ENCODE measurements at places on chromosomes 4 and X.

DNA sequence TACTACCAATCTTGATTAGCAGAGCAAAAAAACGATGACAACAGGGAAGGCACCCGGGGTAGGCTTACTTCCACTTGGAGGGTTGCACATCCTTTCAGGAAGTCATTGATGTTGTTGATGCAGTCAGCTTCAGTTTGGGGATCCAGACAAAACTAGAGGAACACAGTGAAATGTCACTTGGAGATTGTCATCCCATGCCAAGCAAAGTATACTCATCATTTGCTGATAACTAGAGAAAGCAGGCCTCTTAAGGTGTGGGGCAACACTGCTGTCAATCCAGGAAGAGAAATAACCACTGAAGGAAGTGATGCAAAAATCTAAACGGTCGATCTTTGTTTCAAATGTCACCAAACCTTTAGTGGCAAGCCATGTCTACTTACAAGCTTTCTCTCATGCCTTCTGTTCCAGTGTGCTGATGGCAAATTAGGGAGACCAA, 1.4 kb downstream of the ARHGEF6 start:
- DNase-seq = no peak

- peak; percentile 70 for DNase-seq
Observed at GRCh38 chr4:119041951-119042560, 93.6 kb upstream of the MYOZ2 start.

GRCh38 chr4:151865744-151866591, 105.2 kb upstream of the GATB start:
- DNase-seq = no peak

DNA sequence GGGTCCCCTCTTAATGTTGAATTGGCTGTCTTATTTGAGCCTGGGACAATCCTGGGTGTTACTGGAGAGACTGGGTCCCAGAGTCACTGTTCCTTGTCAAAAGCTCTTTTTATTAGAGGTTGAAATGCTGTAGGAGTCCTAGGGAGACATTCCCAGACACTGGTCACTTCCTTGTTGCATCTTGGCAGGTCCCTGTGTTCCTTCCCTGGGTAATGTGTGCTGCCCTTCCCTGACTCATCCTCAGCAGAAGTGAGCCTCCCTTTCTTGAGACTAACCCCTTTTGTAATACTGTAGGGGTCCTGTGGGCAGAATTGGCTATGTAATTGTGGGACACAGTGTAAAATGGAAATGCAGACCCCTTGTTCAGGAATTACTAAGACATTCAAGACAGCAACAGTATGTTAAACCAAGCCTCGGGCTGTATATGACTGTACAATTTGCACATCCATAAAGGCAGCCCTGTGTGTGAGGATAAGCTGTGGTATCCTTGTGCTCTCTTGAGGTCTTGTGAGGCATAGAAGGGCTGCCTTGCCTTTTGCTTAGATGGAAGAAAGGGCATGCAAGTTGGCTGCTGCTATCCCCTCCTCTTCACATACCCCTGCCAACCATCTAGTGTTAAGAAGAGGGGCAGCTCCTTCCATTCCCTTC, 53.5 kb downstream of the DCLK2 start:
- DNase-seq = no peak

DNA sequence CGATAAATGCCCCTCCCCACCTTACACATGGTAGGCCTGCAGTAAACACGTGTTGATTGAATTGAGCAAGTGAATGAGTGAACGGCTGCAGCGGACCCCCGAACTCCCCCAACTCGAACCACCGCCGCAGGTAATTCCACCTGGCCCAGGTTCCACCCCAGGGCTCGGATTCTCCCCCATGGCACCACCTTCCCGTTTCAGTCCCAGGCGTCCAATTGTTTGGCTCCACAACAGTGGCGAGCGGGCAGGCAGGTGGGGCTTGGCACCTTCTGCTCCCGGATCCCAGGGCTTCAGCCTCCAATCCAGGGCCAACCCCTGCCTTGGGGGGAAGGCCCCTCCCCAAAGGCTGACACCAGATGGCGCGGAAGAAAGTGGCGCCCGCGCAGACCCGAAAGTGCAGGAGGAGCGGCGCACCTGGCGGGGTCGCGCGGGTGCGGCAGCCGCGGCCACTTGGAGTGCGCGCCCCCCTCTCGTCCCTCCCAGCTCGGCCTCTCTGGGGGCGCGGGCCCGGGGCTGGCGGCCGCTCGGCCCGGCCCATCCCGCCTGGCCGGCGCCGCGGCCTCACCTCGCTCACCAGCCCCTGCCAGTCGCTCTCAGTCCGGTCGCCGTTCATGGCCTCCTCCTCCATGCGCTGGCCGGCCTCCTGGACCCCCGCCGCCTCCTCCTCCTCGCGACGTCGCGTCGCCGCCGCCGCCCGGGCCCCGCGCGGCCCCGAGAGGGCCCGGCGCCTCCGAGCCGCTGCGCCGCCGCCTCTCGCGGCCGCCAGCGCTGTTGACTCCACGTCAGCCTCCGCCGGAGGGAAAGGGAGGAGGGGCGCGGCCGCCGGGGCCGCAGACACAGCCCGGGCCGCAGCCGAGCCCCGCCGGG, at the start of gene CCDC149:
TSS of gene CCDC149 (minus strand) at position 791 of the 867 bp plus-strand sequence. CDS start at position 613, 178 bp downstream.
- DNase-seq = peak; percentile 89

DNA sequence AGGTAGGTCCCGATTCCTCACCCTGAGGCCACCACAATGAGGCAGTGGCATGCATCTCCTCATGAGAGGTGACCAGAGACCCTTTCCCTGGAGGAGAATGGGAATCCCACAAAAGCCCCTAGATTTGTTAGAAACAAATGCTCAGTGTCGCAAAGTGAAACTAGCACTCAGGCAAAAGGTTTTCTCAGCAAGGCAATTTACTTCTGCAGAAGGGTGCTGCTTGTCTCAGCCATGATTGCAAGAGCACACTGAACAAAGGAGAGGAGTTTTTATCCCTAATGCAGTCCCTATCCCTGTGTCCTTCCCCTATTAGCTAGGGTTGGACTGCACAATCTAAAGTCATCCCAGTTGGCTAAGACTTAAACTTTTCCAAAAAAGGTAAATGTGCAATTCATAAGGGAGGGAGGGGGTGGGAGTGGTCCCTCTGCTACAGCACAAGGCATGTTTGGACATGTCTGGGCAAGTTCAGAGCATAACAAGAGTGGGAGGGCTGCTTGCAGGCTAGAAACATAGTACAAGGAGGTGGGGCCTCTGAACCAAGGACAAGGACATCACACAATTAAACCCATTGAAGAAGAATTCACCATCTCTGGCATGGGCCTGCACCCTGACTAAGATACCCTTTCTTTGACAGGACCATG, 185.3 kb downstream of the CCNG2 start:
- no peak for DNase-seq

- no peak for DNase-seq
Observed at GRCh38 chr4:37095925-37096324, 148.6 kb upstream of the NWD2 start.

DNA sequence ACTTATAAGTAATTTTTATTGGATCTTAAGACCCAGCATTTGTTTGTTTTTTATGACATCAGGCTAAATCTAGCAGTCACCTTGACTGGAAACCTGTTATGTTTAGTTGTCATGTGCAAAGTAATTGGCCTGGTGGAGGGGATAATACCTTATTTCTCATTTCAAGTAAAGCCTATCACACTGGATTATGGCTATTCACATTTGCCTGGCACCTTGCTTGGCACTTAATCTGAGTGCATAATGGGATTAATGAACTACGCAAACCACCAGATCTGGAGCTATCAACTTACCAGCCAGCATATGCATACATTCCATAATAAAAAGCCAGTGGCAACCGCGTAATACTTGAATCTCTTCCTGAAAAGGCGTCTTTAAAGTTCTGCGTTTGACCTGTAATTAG, 23.2 kb downstream of the SLC7A11 start:
- DNase-seq = no peak

DNA sequence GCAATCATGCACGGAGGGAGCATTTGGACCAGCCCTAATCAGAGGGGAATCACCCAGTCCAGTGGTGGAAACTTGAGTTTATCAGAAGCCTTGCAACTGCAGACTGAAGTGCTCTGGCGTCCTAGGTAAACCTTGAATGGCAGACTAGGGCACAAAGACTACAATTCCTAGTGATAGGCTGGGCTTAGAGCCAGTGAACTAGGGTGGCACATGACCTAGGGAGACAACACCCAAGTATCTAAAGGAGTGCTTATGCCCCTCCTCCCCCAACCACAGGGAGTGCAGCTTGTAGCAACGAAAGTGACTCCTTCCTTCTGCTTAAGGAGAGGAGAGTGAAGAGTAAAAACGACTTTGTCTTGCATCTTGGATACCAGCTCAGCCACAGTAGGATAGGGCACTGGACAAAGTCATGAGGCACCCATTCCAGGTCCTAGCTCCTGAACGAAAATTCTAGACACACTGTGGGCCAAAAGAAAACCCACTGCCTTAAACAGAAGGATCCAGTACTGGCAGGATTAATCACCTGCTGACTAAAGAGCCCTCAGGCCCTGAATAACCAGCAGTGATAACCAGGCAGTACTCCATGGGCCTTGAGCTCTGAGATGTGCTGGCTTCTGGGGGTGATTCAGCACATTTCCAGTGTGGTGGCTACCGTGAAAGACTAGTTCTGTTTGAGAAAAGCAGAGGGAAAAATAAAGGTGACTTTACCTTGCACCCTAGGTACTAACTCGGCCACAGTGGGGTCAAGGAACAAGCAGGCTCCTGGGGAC, 58.7 kb upstream of the STARD8 start:
- DNase-seq = no peak

DNA sequence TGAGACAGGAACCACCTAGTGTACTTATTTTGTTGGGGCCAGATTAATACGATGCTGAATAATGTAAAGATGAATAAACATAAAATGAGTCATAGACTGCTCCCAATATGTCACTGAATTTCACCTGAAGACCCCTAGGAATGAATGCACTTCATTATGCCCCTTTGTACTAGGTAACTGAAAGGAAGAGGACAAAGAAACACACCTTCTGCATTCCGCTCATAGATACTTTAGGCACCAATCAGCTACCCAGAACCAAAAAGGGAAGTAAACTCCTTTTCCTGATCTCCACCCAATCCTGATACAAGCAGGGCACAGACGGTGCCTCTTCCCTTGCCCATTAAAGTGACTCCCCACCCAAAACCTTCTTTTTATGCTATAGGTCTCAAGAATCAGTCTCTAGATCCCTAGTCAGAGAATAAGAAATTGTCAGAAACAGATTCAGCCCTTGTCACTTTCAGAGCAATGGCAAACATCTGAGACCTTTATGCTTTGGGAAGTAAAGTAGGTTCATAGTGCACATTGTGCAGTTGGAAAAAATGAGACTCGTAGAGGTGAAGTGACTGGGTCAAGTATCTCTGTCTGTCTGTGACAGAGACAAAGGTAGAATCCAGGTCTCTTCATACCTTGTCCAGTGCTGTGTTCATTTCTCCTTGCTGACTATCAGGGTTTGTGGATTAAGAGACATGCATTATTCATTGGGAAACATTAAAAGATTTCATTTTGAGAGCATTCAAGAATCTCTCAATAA, 2.3 kb downstream of the GPR174 start:
- DNase-seq = no peak

DNA sequence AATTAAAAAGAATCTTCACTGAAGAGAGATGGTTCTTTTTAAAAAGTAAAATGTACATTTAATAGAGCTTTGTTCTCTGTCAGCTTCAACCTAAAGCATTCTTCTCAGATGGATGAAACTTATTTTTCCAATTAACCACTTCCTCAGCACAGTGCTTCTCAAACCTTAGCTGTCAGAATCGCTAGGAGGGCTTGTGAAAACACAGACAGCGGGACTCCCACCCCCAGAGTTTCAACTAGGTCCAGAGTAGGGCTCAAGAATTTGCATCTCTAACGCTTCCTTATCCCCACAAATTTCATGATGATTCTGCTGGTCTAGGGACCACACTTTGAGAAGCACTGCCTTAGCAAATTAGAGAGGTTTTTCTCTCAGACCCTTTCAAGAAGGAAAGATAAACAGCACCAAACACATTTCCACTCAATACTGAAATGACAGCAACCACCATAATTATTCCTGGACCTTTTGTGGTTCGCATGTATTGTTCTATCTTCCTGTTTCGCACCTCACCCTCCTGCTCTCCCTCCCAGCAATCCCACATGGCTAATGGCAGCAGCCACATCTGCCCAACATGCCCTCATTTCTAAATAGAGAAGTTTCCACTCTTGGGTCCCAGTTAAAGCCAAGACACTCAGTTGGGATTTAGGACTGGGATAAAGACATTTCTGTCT, 73.2 kb downstream of the ZNF827 start:
- no peak for DNase-seq

DNA sequence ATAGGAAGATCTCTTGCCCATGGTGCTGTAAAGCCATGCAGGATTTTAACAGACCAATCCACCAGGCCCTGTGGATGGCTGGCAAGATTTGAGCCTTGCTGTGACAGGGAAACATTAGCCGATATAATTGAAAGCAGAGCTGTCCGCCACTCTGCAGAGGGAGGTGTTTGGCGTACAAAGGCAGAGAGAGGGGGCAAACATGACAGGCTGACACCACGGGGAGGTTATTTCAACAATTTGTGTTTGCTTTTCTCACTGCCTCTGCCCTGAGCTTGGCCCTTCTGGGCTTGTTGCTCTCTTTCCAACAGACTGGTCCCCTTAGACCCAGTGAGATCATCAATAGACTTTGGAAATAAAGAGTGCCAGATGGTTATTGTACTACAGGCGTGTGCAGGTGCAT, 59.4 kb downstream of the CLNK start:
- no peak for DNase-seq

DNA sequence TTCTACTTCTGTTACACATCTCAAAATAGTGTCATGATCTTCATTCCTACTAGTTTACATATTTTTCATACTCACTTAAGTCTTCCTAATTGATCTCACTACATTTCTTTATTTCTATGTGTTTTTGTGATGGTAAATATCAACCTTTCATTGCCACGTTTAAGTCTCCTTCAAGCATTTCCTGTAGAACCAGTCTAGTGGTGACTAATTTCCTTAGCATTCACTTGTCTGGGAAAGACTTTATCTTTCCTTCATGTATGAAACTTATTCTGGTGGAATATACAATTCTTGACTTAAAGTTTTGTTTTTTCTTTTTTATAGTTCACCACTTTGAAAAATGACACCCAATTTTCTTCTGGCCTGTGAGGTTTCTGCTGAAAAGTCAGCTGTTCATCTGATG, 181.4 kb upstream of the NEIL3 start:
- no peak for DNase-seq

GRCh38 chr4:122163301-122163700, 11.2 kb downstream of the BLTP1 start:
- DNase-seq = no peak

- no peak for DNase-seq
Observed at GRCh38 chrX:45001048-45001447, 128.1 kb downstream of the KDM6A start.

- no peak for DNase-seq
Observed at GRCh38 chr4:38567457-38567856, 96.5 kb upstream of the KLF3 start.

DNA sequence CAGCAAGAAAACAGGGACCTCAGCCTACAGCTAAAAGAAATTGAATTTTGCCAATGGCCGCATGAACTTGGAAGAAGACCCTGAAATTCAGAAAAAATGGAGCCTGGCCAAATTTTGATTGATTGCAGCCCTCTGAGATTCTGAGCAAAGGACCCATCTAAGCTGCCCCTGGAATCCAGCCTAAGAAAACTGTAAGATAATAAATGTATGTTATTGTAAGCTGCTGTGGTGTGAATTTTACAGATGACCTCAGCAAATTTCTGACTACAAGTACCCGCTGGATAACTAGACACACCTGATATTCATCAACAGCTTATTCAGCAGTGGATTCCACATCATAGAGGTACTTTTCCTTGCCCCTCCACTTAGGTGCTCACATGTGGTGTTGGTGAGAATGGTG, 119.5 kb upstream of the EPHA5 start:
- no peak for DNase-seq

All from iPS-NIHi11 (cell line).